ENCODE measurements at places on chromosomes 16 and 17.

- no peak for DNase-seq
These were observed 21.0 kb downstream of the SNN start for GRCh38 chr16:11689031-11689840.

- no peak for DNase-seq
These were observed 25.0 kb upstream of the ATP2A3 start for GRCh38 chr17:3989041-3989886.

- no peak for DNase-seq
These were observed 111.7 kb downstream of the MAP2K6 start for GRCh38 chr17:69525920-69526841.

GRCh38 chr17:66684261-66684660, 150.7 kb upstream of the CACNG5 start:
- no peak for DNase-seq

DNA sequence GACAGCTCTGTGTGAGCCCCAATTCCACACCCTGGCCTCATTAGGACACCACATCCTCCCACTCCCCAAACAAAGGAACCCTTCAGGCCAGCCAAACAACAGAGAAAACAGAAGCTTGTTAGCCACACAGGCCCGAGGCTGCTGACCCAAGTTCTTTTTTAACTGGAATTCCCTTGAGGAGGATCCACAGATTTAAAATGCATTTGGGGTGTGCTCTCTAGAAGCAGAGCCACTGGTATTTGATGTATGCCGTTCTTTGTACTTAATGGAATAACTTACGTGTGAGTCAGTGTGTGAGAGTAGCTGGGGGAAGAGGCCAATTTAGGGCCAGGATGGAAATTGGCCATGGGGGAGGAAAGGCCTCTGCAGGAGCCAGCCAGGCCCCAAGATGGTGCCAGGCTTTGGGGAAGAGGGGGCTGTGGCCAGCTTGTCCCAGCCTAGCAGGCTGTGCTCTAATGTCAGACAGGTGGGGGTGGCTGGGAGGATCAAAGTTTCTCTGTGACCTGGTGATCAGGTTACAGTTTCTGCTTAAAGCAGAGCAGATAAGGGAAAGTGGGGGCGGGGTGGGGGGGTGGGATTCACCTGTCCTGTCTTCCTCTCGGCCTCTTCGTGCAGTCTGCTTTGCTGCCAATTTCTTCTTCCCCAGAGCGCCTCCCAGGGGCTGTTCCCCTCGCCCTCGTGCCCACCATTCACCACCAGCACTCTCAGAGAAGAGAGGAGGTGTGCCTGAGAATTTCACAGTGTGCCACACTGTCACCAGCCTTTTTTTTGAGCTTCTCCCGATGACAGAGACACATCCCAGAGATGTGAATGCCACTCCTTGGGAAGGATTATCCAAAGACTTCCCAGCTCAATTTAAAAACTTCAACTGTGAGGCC, 50.8 kb downstream of the TOM1L2 start:
- no peak for DNase-seq

- no peak for DNase-seq
These were observed 5.0 kb downstream of the PRSS27 start for GRCh38 chr16:2715064-2715463.

GRCh38 chr17:36884495-36885152, 52.7 kb upstream of the LHX1 start:
- no peak for DNase-seq

DNA sequence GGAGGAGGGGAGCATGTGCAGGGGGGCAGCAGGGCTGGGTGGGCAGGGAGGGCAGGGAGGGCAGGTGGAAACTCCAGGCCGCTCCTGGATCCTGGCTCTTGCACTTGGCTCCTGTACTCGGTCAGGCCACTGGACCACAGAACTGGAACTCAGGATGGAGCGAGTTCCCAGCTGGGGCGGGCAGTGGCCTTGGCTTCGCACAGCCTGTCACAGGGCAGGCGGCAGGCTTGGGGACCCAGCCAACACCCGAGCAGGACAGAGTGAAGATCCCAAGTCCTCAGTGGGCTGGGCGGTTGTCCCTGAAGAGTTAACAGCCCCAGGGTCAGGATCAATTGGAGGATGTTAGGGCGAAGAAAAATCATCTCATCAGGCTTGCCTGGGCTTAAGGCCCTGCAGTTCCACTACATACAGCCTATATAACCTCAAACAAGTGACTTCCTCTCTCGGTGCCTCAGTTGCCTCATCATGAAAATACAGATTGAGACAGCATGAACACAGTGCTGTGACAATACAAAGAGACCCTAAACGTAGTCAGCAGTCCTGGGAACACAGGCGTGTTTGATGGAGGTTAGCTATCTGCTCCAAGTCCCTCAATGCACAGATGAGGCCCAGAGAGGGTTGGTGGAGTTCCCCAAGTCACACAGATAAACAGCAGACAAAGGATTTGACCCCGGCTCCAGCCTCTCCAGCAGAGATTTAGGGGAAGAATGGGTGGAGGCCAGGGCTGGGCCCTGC, 21.9 kb downstream of the ZNF423 start:
- DNase-seq: no peak

GRCh38 chr17:80260791-80261158, at the start of gene RNF213:
Gene RNF213, plus strand, starts transcription at chr17:80260852. Its CDS starts 2,830 bp downstream, at chr17:80263682.
- DNase-seq: no peak

GRCh38 chr17:10046786-10047785, 142.0 kb upstream of the RCVRN start:
- DNase-seq: no peak

DNA sequence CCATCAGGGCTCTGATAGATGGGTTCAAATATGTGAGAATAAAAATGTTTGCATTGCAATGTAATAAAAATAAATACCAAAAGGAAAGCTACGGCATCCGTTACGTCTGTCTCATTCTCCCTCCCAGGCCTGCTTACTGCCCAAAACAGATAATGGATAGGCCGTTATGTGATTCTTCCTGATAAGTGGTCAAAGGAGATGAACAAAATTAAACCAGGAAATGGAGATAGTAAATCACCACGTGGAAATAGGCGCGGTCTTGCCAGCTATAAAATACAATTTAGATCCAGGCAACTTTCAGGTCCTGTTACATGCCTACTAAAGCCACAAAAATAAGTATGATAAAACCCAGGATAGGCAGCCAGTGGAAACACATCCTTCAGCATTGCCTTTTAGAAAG, 49.5 kb upstream of the CCL1 start:
- no peak for DNase-seq

- no peak for DNase-seq
These were observed 1.1 kb downstream of the SLC12A4 start for GRCh38 chr16:67967183-67967957.

- no peak for DNase-seq
These were observed 27.0 kb upstream of the NF1 start for GRCh38 chr17:31067691-31068184.

DNA sequence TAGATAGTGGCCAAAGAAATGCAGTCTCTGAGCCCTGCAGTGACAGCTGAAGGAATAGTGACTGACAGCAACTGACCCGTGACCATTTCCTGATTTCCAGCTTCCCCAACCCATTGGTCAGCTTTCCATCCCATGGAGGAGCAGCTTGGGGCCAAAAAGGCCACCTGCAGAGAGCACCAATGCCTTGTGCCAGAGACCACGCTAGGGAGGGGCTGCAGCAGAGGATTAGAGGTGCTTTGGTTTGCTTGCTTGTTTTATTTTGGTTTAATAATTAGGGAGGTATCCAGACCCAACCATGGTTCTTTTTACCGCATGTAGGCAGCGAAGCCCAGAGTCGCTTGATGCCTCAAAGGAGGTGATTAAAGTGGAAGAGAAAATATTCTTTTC, 61.3 kb upstream of the SIAH1 start:
- no peak for DNase-seq

GRCh38 chr17:78488156-78488555, 89.0 kb downstream of the DNAH17 start:
- no peak for DNase-seq

DNA sequence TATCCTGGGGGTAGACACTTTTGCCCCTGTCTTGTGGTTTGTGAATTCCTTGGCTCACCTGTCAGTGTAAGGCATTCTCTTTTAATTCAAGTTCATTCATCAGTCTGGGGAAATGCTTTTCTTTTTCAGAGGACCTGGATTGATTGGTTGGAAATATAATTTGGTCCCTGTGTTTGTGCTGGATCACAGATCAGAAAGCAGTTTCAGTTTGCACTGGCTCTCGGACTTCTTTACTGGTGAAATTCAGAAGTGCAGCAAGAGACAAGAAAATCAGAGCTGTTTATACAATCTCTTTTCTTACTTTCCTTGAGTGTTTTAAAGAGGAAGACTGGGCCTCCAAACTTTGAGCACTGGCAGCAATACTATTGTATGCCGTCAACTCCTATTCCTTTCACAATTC, 161.8 kb upstream of the KCNJ16 start:
- DNase-seq: no peak

GRCh38 chr16:89409161-89409711, 81.1 kb downstream of the ANKRD11 start:
- DNase-seq: no peak

GRCh38 chr16:46932802-46933201, 40.7 kb downstream of the DNAJA2 start:
- DNase-seq: no peak

GRCh38 chr16:54930005-54930868, at the start of gene IRX5:
Gene IRX5, plus strand, starts transcription at chr16:54930865. Its CDS starts 334 bp downstream, at chr16:54931199.
- DNase-seq: no peak

GRCh38 chr16:81693041-81693743, 85.9 kb upstream of the PLCG2 start:
- DNase-seq: no peak

DNA sequence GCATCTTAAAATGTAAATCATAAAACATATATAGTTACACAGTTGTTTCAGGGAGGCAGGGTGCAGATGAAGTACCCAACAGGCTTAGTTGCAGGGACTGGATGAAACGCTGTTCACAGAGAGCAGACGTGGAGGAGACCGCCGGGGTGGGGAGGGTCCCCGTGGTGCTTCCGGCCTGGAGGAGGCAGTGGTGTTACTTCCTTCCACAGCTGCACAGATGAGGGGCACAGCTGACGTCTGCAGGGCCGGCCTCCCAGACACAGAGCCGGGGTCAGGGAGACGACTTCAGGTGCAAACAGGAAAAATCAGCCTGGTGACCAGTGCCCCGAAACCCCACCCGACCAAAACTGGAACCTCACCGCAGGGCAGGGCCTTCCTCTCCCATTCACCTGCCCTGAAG, 17.1 kb downstream of the SPIRE2 start:
- DNase-seq: no peak

GRCh38 chr17:79668344-79669250, 57.7 kb upstream of the RBFOX3 start:
- no peak for DNase-seq

GRCh38 chr17:58410714-58411407, 6.5 kb downstream of the RNF43 start:
- DNase-seq: no peak

- DNase-seq: no peak
These were observed 88.5 kb downstream of the NPIPB11 start for GRCh38 chr16:29318037-29318436.

DNA sequence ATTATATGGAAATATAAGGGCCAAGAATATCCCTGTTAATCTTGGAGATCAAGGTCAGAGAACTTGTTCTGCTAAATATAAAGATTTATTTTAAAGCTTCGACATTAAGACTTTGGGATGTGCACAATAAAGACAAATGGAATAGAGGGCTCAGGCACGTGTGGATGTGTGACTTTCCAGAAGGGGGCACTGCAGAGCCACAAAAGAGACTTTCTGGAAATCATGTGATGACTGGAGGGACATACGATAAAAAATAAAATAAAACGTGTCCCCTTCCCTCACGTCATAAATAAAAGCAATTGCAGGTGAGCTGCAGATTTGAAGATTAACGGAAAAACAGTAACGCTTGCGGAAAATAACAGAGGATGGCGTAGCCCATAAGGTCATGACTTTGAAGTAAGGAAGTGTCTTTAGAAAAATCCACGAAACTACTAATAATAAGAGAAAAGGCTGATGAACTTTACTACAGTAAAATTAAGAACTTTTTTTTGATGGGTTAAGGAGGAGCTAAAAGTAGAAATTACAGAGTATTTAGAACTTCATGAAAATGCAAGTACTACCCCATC, 9.4 kb upstream of the ENGASE start:
- no peak for DNase-seq

DNA sequence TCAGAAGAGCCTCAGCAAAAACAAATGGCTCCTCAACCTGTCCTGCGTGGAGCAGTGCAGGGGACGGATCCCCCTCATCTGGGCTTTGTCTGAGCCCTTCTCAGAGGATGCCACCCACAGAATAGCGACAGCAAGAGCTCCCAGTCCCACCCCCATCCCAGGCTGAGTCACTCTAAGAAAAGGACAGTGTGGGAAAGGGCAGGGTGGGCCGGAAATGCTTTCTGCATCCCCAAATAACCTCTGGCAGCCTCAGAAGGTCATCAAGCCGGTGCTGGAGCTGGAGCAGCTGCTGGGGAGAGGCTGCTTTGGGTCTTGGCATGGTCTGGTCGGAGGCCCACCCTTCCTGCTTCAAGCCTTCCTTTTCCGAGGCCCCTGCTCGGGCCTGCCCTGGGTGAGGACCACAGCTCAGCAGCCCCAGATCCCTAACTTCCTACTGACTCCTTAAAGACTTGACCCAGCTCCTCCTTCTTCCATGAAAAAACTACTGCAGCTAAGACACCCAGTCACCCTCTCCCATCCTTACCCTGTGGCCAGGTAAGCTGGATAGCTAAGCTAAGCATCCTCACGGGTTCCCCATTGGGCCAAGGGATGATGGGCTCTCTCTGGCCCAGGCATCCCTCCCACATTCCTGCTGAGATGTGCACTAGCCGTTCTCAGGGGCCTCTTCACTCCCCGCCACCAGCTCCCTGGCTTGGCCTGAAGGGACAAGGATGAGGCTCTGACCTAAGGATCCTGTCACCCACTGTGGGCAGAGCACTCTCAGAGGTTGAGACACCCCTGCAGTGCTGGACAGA, 8.7 kb downstream of the SLC12A4 start:
- no peak for DNase-seq

DNA sequence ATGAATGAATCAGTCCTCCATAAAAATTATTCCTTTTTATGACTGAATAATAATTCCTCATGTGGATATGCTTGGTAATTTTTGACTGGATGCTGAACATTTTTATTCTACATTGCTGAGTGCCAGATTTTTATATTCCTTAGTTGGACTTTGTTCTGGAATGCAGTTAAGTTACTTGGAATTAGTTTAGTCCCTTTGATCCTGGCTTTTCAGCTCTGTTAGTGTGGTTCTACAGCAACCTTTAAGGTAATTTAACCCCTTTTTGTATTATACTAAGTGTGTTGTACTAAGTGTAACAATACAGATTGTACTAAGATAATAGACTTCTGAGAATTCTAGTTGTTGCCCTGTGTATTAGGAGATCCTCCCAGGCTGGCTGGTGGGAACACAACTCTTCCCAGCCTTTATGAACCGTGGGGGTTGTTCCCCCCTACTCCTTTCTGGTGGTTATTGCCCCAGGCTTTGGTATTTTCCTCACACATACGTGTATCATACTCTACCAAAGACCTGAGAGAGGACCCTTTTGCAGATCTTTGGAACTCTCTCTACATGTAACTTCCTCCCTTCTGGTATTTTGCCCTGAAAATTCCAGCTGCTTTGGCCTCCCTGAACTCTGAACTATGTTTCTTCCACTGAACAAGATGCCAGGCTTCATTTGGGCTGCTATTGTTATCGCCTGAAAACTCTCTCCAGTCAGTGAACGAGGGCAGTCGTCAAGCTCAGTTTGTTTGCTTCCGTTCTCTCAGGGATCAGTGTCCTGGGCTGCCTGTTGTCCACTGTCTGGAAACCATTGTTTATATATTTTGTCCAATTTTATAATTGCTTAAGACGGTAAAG, 30.5 kb downstream of the TANGO6 start:
- DNase-seq: no peak

All from cortex of kidney (tissue), 1 donor.